ENCODE measurements at places on chromosomes 2 and 18.

- DNase-seq: peak; percentile 63
Measured at GRCh38 chr2:26970244-26970927, at the start of gene MAPRE3. Gene MAPRE3 (plus strand): TSS chr2:26970637. CDS start chr2:27022219, 51,582 bp downstream.

DNA sequence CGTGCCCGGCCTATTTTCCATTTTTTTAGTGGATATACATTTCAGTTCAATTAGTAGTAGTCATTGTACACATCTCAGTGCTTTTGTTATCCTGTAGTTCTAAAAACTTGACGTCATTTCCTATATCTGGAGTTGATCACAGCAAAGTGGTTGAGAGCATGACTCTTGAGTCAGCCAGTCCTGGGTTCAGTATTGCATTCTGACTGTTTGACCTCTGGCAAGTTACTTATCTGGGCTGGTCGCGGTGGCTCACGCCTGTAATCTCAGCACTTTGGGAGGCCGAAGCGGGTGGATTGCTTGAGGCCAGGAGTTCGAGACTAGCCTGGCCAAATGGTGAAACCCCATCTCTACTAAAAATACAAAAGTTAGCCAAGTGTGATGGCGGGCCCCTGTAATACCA is 50.4 kb upstream of the PPM1B start:
- DNase-seq: peak; percentile 34

DNA sequence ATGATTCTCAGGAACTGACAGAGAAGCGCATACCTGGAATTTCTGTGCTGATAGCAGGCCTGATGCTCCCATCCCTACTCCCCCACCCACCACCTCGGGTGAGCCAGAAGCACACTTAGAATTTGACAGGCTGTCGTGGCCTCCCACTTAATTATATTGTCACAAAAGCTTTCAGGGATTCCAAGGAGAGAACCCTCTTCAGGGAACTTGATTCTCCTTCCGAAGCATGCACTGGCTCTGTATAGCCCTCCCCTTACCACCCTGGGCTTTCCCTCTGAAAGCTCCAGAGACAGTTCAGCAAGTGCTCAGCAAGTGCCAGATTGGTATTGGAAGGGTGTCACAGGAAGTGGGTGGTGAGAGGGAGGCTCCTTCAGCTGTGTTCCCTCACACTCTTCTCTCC is 252.5 kb upstream of the SIX2 start:
- no peak for DNase-seq

DNA sequence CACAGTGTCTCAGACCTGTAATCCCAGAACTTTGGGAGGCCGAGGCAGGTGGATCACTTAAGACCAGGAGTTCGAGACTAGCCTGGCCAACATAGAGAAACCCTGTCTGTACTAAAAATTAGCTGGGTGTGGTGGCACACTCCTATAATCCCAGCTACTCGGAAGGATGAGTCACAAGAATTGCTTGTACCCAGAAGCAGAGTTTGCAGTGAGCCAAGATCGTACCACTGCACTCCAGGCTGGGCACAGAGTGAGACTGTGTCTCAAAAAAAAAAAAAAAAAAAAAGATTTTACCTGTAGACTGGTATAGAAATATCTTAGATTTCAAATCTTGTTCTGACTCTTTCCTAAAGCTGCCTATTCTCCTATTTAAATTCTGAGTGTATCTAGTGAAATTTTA is 7.2 kb upstream of the KLHL29 start:
- DNase-seq: peak; percentile 23

GRCh38 chr2:70141902-70142589 is 48.8 kb downstream of the C2orf42 start:
- peak; percentile 37 for DNase-seq

GRCh38 chr2:173906626-173907025 is 58.5 kb downstream of the SP3 start:
- DNase-seq: no peak

DNA sequence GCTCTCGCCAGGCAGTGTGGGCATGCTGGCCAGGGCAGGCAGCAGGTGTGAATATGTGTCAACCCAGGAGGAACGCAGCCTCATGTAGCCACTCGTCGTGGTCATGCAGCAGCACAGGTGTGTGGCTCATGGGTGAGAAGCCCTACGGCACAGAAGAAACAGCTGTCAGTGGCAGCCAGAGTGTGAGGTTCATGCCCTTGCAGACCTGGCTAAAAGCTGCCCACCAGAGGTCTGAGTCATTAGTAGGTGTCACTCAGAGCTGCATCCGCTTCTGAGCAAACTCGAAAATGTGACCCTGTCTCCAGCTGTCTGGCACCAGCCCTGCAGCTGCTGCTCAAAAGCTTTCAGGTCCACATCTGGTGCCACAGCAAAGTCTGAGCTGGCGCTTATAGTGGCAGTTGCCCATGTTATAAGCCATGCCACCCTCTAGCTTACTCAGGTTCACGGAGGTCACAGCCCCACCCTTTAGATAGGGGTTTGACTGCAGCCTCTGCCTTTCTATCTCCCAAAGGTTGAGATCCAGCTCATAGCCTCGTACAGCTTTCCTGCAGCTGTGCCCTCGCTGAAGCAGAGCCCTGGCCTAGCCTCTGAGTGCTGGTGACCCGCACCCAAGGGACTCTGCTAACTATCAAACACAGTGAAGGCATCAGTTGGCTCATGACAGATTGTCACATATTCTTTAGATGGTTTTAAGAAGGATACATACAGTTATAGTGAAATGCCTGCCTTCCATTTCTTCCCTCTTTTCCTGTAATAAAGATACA is 195.0 kb downstream of the CCDC102B start:
- DNase-seq: no peak

DNA sequence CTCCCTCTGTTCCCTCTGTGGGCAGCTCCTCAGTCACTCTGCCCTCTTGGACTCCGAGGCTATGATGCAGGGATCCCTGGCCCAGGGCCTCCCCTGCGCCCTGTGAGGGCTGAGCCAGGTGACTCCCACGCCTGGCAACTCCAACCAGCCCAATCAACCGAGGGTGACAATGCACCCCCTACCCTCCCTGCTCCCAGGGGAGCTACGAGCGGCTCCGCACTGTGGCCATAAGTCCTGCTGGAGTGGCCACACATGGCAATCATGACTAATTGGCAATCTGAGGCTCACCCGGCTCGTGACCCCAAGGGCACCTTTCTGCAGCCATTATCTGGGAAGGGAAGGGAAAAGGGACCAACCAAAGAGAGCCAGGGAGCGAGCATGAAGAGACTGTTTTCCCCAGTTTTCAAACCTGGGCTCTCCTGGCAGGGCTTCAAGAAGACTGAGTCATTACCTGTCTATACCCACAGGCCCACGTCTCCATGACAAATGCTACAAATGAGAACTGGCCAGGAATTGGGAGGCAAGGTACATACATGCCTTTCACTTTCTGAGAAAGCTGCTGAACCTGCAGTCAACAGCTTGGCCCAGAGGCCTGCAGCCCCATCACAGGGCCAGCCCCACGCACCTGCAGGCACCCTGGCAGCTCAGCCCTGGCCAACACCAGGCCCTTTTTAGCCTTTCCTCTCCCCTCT is 45.1 kb downstream of the RPL31 start:
- DNase-seq: no peak

DNA sequence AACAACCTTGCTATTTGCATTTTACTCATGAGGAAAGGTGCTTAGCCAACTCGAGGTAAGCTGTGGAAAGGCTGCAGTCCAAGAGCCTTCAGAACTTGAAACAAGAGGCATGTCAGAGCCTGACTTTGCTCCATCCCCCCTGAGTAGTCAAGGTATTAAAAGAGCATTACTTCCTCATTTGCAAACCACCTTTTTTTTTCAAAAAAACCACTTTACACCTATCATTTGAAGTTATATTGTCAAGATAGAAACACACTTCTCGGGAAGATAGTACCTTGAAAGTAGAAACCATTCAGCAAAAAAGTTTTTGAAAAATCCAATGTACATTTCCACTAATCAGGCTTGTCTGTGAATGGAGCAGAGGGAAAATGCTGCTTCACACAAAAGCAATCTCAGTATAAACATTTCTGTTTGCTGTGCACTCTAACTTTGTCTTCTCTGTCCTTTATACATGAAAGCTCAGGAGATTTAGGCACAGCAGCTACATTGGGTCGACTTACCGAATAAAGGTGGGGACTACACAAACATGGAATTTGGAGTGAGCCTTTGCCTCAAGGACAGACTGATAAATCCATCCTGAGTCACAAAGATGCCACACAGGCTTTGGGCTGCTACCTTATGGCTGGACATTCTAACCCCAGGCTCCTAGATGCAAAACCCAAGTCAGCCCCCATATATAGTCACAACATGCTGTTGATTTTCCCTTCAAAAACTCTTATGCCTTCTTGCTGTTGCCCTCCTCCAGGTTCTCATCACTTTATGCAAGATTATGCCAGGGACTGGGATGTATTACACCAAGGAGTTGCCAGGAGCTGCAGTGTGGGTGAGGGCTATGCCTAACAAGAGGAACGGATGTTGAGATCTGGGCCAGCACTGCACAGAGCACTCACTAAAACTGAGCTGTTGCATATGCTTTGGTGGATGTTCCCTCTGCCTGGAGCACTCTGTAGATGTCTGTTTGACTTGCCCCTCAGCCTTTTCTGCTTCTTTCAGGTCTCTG is 41.4 kb upstream of the EML4 start:
- DNase-seq: no peak

GRCh38 chr2:71938108-71938507 is 209.6 kb downstream of the CYP26B1 start:
- DNase-seq: no peak

- DNase-seq: peak; percentile 58
Measured at GRCh38 chr18:58135701-58136331, 91.8 kb downstream of the NEDD4L start.

- no peak for DNase-seq
Measured at GRCh38 chr2:123303731-123304130, 721.4 kb upstream of the CNTNAP5 start.

- DNase-seq: peak; percentile 35
Measured at GRCh38 chr2:67616749-67617148, 219.6 kb downstream of the ETAA1 start.

GRCh38 chr2:174870787-174871186 is 106.5 kb upstream of the CHRNA1 start:
- DNase-seq: no peak

- no peak for DNase-seq
Measured at GRCh38 chr2:77007686-77008085, 514.5 kb downstream of the LRRTM4 start.

DNA sequence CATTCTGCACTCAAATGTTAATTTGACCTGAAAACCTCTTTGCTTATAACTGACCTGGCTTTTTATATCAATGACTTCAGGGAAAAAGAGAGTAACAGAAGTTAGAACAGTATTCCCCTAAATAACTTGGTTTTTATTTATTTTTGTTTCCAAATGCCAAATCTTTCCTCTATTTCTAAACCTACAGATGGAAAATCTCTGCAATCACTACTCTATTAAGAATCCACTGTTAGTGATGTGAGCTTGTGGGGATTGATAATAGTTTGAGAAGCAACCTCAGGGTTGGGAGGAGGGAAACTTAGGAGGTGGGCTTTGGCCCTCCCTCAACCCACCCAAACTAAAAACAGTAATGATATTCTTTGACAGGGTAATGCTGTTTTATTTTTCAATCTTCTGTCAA is 351.8 kb downstream of the DCC start:
- no peak for DNase-seq

DNA sequence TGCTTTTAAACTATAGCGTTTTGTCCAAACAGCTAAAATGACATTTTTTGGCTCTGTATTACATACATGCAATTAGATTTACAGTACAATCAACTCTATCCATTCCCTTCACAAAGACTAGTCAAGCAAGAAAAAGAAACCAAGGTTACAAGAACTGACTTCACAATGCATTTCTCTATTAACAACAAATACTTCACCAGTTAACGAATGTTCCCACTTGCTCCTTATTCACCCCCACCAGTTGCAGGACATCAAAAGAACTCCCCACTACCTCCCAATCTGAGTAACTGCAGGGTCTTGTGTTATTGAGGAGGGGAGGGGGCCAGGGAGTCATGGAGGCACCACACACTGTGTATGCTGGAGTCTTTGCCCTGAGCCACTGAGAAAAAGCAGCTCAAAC is 34.9 kb downstream of the LAMA1 start:
- no peak for DNase-seq

GRCh38 chr2:176130957-176131847 is 1.7 kb downstream of the HOXD8 start:
- no peak for DNase-seq

GRCh38 chr18:37397814-37398213 is 167.8 kb downstream of the CELF4 start:
- no peak for DNase-seq

- no peak for DNase-seq
Measured at GRCh38 chr18:13640266-13640860, 86.0 kb downstream of the FAM210A start.

DNA sequence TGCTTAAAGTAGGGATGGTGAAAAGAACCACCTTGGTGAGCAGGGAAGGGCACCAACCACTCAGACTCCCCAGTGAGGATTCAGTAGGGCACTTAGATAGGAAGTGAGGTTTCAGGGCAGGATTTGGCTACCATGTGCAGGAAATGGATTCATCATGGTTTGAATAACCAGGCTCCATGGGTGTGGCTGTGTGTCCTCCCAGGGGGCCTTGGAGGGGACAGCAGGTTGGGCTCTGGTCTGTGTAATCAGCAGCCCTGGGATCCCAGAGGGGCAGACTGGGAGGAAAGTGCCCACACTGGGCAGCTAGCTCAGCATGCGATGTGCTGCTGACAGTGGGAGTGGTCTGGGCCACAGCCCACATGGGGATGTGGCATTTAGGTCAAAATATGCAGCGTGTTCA is 224.6 kb downstream of the CELF4 start:
- peak; percentile 28 for DNase-seq

- peak; percentile 17 for DNase-seq
Measured at GRCh38 chr2:46257476-46257875, 39.7 kb upstream of the EPAS1 start.

GRCh38 chr2:48189552-48190228 is 283.4 kb upstream of the FBXO11 start:
- DNase-seq: no peak

DNA sequence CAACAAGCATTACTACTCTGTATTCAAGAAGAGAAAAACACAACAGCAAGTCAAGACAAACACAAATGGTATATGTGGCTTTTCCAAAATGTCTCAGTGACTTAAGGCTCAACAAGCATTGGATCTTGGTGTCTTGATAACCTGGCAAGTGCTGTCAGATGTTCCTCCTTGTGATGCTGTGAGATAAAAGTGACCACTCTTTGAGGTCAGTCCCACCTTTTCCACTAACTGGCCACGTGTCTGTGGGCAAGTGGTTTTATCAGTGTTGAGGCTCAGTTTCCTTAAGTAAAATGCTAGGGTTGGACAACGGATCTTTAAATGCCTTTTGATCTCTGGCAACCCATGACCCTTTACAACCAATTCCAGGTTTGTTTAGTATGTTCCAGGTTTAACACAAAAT is 98.7 kb downstream of the BCL2 start:
- no peak for DNase-seq

GRCh38 chr2:240462073-240462706 is 26.7 kb downstream of the GPC1 start:
- DNase-seq: no peak

DNA sequence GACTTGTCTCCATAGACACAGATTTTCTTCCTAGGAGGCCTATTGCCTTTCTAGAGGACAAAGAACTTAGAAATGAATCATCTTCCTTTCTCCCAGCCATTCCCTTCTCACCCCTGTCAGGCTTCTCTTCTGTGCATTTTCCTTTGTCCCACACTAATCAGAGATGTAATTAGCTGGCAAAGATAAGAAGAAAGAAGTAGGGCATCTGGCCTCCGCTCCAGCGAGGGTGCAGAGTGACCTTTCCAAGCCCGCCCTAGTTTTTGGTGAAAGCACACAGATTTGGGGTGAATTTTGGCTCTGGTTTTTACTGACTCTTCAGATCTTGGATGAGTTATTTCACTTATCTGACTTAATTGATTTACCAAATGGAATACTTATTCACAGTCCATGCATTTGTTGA is 626.5 kb downstream of the ZEB2 start:
- DNase-seq: no peak

- DNase-seq: no peak
Measured at GRCh38 chr2:108926561-108927380, 62.2 kb downstream of the EDAR start.

Measured in fibroblast of skin of back (primary cell).